ENCODE measurements at places on chromosomes 5 and 9.

DNA sequence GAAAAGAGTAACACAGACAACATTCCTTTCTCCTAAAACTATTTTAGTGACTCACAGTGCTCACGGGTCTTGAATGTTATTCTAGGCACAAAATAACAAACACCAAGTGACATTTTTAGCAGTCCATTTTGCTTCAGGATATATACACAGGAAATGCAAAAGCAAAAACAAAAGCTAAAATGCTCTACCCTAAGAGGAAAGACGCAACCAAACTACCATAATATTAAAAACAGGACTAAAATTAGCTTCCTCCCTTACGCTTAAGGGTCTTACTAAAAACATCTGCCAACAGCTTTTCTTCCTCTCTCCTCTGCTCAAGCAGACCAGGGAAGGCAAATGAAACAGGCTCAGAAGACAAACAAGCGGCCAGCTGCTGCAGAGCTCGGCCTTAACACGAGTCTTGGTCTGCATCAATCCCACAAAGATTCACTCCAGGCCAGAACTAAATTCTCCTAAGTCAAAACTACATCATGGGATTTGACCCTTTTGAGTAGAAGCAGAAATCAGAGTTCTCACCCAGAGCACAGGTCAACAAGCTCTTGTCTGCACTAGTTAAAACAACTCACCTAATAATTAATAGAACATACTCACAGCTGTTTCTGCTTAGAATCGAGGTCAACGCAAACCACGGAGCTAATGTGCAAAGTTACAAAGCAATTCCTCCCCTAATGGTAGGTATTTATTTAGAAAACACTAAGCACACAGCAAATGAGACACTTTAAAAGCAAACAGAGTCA is 62.3 kb downstream of the RAPGEF1 start:
- DNase-seq, result no peak

DNA sequence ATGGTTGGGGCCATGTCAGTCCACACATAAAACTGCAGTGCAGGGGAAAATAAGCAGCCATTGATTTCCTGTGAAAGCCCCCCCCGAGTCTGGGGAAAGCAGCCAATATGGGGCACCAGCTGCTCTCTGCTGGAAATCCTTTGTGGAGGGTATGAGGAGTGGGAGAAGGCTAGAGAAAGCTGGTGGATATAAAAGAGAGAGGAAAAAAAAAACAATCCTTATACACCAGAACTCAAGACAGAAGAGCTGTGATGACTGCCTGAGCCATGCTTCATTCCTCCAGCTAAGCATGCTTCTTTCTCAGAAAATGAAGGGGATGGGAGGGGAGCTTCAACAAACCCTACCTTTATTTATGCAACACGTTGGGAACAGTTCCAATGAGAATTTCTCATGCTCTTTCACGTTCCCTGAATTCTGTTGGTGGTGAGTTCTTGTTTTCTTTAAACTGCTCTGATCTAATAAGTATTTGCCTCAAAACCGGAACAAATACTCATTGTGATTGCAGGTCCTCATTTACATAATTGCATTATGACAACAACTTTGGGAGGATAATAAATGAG is 688.0 kb upstream of the SEMA6A start:
- no peak for DNase-seq

DNA sequence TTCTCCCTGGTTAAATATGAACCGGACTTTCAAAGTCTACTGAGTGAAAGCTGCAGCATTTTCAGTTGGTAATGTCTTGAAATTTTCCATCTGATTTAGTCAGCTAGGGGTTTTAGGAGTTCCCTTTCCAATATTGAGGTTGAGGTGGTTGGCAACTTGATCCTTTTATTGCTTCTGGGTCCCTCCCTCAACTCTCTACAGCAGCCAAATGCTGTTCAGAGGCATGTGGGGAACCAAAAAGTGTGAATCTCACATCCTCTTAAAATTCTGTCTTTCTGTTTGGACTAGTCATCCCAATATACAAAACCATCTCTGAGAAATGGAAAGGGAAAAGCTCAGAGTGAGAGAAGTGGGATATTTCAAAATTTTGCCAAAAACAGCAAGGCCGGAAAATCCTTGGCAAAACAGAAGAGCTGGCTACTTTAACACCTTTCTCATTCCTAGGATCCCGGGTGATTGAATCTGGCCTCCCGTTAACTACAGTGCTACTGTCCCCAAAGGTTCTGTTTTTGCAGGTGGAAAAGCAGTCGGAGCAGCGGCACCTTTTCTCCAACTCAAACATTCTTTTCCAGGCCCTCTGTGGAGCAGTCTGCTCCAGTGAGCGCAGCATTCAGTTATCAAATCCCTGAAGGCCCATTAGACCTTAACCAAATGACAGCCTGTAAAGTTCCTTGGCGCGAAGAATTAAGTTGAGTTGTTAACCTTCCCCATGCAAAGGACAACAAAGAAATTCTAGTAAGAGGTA is 345.9 kb upstream of the NUDT12 start:
- no peak for DNase-seq

DNA sequence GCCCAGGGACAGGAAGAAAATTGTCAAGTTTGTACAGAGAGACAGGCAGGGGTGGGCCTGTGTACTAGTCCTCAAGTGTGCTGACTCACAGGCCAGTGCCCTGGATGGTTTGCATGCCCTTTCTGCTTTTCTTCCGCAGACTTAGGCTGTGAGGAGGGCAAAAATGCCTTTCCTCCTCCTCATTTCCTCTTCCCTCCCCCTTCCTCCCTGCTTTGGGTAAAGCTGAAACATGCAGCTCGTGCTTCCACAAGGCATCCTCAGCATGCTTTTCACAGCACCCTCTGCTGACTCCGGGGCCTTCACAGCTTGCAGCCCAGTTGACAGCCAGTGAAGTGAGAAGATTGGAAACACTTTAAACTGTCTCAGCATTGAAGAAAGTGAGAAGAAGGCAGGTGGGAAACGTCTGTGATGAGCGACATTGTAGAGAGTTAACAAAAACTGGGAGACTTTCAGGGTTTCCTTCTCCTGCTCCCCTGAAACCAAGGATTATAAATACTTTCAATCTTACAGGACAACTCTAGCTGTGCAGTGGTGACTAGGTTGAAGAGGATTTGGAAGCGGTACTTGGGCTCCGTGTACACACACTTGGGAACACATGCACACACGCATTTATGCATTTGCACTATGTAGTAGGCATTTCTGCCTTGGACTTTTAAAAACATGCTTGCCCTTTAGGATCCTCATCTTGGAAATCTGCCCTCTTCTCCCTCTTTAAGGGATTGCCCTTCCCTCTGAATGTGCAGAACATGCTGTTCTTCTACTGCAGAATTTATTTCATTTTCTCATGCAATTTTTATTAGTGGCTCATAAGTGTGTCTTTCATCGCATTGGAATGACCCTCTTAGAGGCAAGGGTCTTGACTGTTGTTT is 138.8 kb downstream of the GRIA1 start:
- DNase-seq, result no peak

GRCh38 chr9:33637881-33638280 is 113.8 kb downstream of the ANKRD18B start:
- no peak for DNase-seq

GRCh38 chr5:73322437-73323076 is 126.0 kb downstream of the FOXD1 start:
- peak; percentile 80 for DNase-seq

DNA sequence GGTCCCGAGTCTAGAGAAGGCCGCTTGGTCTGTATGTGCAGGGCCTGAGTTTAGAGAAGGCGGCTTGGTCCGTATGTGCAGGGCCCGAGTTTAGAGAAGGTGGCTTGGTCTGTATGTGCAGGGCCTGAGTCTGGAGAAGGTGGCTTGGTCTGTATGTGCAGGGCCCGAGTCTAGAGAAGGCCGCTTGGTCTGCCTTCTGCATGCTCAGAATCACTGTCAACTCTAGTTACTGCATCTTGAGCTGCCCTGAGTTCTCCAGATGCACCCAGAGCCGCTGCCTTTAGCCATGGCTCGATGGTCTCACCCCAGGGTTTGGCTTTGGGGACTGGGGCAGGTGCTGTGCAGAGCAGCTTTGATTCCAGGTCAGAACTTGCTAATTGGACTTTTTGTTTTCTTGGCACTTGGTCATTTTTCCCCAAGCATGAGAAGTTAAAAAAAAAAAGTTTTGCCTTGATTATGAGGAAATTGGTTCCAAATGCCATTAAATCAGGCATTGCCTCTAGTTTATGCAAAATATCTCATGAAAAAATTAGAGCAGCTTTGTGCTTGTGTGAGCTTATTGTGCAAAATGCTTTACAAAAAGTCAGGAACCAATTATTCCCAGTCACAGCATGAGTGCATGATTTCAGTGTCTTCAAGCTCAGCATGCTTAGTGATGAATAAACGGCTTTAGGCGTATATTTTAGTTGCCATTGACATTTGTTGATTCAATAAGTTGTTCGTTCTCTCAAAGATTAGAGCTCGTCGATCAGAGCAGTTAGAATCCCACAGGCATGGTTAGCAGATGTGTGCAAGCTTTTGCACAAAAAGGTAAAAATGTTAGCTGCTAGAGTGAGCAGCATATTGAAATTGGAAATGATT is 25.4 kb upstream of the EXOC3 start:
- no peak for DNase-seq

- no peak for DNase-seq
Observed at GRCh38 chr5:34447424-34447823, 208.7 kb upstream of the RAI14 start.

- DNase-seq, result no peak
Observed at GRCh38 chr9:71758277-71758676, 10.0 kb downstream of the CEMIP2 start.

DNA sequence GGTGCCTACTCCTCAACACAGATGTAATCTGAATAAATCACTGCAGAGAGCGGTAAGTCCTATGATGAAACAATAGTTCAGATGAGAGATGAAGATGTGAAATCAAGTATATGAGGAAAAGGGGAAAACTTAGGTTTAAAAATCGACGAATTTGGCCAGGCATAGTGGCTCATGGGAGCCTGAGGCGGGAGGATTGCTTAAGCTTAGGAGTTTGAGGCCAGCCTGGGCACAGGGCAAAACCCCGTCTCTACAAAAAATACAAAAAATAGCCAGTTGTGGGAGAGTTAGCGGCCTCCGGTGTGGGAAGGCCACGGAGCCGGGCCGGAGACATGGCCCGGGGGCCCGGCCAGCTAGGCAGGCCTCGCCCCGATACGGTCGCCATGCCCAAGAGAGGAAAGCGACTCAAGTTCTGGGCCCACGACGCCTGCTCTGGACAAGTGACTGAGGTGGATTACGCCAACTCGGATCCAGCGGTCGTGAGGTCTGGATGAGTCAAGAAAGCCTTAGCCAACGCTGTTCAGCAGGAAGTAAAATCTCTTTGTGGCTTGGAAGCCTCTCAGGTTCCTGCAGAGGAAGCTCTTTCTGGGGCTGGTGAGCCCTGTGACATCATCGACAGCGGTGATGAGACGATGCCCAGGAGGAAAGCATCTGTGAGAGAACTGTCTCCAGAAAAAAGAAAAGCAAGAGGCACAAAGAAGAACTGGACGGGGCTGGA is 62.8 kb upstream of the SUB1 start:
- no peak for DNase-seq

GRCh38 chr9:137545123-137545522 is 5.1 kb downstream of the PNPLA7 start:
- no peak for DNase-seq

GRCh38 chr5:13519131-13519530 is 425.4 kb downstream of the DNAH5 start:
- no peak for DNase-seq

DNA sequence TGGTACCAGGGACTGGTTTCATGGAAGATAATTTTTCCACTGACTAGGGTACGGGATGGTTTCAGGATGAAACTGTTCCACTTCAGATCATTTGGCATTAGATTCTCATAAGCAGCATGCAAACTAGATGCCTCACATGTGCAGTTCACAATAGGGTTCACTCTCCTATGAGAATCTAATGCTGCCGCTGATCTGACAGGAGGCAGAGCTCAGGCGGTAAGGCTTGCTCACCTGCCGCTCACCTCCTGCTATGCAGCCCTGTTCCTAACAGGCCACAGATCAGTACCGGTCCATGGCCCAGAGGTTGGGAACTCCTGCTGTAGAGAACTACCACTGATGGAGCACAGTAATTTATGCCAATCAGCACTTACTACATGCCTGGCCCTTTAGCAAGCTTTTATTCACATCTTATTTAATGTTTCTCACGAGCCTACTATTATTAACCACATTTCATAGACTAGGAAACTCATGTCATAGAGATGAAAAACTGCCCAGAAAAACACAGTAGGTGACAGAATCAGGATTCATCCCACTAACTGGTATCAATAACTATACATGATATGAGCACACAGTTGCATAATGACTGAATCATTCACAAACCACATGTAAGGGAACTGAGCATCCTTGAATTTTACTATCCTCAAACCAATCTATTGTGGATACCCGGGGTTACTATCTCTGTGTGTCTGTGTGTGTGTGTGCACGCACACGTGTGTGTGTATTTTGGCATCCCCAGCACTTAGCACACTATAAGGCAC is 46.5 kb downstream of the SVEP1 start:
- no peak for DNase-seq

GRCh38 chr9:126337729-126338372 is 11.2 kb downstream of the MVB12B start:
- DNase-seq, result no peak

- DNase-seq, result no peak
Observed at GRCh38 chr9:96478829-96479371, 28.9 kb downstream of the HABP4 start.
